ENCODE measurements at places on chromosomes 7 and 10.

DNA sequence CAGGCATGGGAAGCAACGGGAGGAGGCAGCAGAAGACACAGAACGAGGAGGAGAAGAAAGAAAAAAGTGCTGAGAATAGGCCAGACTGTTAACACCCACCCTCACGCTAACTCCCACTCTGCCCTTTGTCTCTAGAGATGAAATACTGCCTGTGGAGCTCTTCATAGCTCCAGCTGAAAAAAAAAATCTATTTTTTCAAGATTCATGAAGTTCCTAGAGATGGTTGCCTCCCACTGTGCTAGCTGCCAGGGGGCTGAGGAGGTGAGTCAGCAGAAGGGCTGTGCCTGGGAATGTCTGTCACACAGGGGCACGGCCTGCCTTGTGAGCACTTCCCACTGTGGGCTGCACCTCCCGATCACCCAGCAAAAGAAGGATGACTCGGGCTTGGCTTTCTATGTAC is 144.5 kb downstream of the RNF216 start:
- ATAC-seq = peak; percentile 98

- ATAC-seq = peak; percentile 47
Observed at GRCh38 chr10:122301055-122301810, 30.1 kb downstream of the BTBD16 start.

GRCh38 chr10:103492655-103493261 is 747 bp upstream of the NEURL1 start:
- ATAC-seq = no peak

DNA sequence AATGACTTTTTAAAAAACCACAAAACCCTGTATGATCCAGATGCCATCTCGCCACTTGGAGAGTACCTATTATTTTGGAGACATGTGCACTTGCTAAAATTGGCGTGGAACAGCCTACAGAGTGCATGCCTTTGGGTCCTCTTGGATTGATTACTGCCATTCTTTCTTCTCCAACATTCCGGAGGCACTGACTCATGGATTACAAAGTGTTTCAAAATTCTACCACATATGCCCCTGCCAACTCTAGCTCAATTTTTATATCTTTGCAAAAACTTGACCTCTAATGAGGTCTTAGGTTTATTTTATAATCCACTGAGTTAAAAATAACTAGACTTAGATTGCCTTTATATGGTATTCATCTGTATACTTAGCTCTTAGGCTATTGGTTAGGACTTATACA is 55.8 kb upstream of the KIF5B start:
- no peak for ATAC-seq

- ATAC-seq = no peak
Observed at GRCh38 chr7:91566402-91566732, 302.1 kb downstream of the FZD1 start.
